Epithelial cell of esophagus (primary cell): ENCODE measurements at places on chromosomes 3 and 15.
A peak's percentile ranks its signal among the peaks of the same experiment; 100 is the strongest.

- DNase-seq, result no peak
Measured at GRCh38 chr15:41844814-41845213, 6.2 kb downstream of the PLA2G4B start.

GRCh38 chr15:48806151-48806550 lies 4.7 kb downstream of the CEP152 start:
- DNase-seq, result no peak

DNA sequence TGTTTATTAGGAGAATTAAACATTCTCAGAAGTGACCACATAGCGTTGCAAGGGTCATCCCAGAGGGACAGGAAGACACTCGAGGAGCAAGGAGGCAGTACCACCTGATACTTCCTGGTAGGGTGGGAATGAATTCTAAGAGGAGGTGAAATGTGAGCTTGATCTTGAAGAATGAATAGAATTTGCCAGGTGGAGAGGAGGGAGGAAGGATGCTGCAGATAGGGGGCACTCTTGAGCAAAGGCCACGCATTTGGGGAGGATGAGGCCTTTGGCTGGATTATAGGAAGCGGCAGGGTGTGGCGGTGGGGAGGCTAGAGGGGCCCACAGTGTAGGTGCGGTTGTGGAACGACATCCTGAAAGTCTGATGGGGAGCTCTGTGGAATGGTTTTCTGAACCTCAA lies 33.5 kb downstream of the CHCHD6 start:
- no peak for DNase-seq

GRCh38 chr3:64088408-64089205 lies 65.3 kb upstream of the PSMD6 start:
- DNase-seq, result no peak

DNA sequence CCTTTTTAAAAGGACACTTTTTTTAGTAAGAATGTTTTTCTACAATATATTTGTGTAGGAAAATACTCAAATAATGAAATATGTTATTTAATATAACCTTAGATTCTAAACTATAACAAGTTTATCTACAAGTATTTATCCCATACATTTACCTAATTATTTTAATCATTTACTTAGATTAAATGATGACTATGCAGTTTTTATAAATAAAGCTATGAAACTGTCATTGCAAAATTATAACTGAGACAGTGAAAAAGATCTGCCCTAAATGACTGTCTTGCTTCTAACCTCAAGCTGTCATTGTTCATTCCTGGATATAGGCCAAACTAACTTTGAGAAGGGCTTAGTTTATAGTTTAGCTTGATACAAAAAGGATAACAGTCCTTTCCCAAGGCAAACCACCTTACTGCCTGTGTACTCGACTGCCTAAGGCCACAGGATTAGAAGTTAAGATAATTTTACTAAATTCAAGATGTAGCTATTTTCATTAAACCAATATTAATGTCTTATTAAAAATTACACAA lies 84.1 kb downstream of the GLDN start:
- DNase-seq, result peak; percentile 17

DNA sequence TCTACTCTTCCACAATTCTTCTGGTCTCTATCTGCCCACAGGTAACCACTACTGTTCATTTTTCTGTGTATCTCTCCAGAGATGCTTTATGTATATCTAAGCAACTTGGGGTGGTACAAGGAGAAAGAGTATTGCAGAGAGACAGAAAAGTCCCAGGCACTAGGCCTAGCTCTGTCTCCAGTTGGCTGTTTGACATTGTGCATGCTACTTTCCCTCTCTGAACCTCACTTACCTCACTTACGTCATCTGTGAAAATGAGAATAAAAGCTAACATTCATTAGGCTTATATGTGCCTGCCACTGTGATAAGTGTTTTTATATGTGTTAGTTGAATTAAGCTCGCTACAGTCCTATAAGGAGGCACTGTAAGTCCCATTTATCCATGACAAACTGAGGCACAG lies 76.7 kb upstream of the RNU6-1 start:
- no peak for DNase-seq

- peak; percentile 45 for DNase-seq
Measured at GRCh38 chr15:60353245-60353920, 44.4 kb downstream of the ANXA2 start.

GRCh38 chr3:194732617-194733016 lies 46.9 kb downstream of the FAM43A start:
- no peak for DNase-seq

DNA sequence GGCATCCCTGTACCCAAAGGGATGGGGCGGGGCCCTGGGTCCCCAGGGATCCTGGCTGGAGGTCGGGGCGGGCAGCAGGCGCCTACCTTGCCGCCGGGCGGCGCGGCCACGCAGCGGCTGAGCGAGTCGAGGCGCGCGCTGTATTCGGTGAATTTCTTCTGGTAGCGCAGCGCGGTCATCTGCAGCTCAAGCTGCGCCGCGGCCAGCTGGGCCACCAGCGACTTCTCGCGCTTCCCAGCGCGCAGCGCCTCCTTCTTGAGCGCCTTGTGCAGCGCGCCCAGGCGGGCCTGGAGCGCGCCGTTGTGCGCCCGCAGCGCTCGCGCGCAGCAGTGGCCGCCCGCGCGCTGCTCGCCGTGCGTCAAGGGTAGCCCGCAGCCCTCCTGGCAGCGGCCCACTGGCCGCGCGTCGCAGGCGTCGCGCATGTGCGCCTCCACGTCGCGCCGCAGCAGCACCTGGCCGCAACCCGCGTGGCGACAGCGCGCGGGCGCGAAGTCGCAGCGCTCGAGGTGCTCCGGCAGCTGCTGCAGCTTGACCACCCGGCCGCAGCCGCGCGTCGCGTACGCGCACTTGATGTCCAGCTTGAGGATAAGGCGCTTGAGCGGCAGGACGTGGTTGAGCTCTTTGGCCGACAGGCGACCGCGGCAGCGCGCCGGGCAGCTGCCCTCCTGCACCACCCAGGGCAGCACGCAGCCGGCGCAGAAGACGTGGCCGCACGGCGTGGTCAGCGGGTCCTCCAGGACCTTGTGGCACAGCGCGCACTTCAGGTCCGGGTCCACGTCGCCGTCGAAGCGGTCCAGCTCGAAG lies 522 bp downstream of the PDZRN3 start:
- peak; percentile 68 for DNase-seq

DNA sequence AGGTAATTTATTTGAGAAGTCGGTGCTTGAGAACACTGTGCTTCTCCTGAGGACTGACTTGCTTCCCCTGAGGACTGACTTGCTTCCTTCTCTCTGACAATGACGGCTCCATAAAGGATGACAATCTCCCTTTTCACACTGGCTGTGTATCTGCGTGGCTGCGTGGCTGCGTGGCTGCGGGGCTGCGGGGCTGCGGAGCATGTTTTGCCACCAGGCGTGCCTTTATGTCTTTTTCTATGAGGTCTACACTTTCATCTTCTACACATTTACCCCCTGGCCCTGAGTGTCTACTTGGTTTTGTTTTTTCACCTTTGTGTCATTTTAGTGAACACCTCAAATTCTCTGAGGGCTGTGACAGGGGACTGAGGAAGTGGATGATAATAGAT lies 89.9 kb downstream of the XXYLT1 start:
- no peak for DNase-seq

GRCh38 chr3:49924683-49925082 lies 4.9 kb downstream of the MON1A start:
- peak; percentile 90 for DNase-seq

DNA sequence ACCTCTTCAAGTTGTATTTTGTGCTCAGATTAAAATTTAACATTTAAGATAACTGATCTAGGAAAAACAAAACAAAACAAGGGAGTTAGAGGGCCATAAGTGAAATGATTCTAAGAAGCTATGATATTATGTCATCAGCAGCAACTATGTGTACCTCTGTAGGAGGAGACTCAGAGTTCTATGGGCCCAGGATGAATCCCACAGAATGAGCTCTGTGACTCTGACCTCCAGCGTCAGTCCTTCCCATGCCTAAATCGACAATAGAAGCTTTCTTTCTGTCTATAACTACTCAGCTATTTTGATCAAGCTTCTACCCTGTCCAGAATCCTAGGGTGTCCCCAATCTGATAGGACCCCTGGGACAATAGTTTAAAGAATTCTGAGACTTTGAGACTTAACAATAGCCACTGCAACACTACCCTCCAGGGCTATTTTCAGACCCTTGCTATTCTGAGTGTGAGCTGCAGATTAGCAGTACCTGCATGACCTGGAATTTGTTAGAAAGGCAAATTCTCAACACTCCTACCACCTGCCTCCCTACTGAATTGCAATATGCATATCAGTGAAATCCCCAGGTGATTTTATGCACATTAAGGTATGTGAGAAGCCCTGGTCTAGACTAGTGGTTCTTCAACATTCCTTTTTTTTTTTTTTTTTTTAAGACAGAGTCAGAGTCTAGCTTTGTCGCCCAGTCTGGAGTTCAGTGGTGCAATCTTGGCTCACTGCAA lies 66.7 kb downstream of the ARHGAP31 start:
- no peak for DNase-seq

- DNase-seq, result no peak
Measured at GRCh38 chr3:32309654-32310242, 71.3 kb downstream of the CMTM8 start.

DNA sequence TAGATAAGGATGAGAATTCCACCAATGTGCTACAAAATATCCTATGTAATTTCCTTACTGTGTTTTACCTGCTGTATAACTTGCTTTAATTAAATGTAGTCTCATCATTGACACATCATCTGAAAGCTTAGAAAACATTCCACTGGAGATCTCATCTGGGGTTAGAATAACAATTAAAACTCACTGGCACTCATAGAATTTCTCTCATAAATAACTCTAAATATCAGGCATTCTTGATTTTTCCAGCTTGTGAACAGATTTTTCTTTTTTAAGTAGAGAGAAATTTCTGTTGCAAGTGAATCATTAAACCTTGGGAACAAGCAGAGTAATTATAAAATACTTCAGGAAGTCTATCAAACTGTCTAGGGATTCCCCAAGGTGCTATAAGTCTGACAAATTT lies 843.8 kb downstream of the NAALADL2 start:
- no peak for DNase-seq

DNA sequence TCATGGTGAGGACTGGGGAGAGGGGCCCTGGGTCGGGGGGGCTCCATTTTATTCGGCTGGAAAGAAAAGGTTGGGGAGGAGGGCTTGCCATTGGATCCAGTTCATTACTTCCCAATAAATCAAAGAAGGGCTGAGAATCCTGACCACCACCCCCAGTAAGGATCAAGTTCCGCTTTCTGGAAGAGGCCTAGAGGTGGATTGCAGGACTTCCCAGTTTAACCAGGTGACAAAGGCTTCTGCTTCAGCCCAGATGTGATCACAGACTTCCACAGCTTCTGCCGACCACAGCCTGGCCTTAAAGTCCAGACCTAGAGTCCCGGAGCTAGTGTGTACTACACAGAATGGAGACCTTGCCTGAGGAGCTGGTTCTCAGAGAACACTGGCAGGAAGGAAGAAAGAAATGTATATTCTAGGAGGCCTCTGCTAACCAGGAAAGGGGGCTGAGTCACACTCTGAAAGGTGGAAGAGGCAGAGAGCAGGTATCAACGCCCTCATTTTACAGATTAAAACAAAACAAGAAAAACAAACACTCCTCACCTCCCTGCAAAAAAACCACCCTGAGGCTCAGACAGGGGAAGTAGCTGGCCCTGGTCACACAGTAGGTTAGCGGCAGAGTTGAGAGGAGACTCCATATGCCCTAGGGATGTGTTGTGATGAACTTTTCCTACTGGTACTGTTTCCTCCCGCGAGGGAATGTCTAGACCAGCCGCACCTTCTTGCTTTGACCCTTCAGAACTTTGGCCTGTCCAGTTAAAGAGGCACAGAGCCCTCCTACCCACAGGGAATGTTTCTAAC lies 1.1 kb upstream of the CEMIP start:
- peak; percentile 81 for DNase-seq

- DNase-seq, result peak; percentile 92
Measured at GRCh38 chr3:177306252-177306651, 109.0 kb upstream of the TBL1XR1 start.

DNA sequence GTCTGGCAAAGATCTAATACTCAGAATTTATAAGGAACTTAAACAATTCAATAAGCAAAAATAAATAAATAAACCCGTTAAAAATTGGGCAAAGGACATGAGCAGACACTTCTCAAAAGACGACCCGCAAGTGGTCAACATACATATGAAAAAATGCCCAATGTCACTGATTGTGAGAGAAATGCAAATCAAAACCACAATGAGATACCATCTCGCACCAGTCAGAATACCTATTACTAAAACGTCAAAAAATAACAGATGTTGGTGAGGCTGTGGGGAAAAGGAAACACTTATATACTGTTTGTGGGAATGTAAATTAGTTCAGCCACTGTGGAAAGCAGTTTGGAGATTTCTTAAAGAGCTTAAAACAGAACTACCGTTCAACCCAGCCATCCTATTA lies 188.0 kb upstream of the MRPL3 start:
- no peak for DNase-seq

GRCh38 chr3:125317761-125318160 lies 57.4 kb downstream of the ZNF148 start:
- peak; percentile 65 for DNase-seq

GRCh38 chr3:99850608-99851007 lies 32.9 kb downstream of the CMSS1 start:
- DNase-seq, result no peak

GRCh38 chr15:68218847-68219798 lies 10.4 kb downstream of the CLN6 start:
- no peak for DNase-seq

DNA sequence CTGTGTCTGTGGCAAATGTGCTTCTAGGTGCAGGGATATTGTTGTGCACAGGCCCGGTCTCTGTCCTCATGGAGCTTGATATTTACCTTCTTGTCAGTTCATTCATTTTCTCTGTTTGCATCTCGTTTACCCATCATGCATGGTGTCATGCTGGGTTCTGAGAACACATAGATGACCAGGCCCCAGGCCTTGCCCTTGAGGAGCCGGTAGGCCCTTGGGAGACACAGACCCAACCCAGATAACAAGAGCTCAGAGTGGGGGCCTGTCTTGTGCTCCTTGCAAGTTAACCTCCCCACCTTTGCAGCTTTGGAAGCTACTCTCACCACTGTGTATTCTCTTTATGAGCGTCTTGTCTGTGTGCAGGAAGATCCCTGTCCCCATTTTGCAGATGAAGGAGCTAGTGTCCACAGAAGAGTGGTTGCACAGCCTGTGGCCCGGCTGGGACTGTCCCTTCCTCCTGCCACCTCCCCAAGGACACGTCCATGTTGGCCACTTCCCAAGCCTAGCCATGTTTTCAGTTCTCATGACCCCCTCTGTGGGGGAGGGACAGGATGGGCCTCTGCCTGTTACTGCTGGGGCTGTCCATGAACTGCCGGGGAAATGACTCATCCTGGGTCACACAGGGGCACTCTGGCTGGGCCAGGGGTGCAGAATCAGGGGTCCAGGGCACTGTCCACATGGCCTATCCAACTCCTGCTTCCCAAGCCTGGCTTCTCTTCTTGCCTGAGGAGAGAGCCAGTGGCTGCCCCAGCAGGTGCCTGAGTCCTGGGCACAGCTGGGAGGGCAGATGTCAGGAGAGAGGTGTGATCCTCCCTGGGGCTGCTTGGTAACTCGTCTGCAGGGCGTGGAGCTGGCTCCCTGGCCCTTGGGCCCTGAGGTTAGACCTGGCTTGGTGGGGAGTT lies 3.4 kb downstream of the SNX33 start:
- DNase-seq, result no peak

- DNase-seq, result no peak
Measured at GRCh38 chr3:21310891-21311290, 440.1 kb downstream of the ZNF385D start.
